NCI-H187 (cell line): ENCODE measurements at places on chromosomes 1 and 21.

- no peak for DNase-seq
Measured at GRCh38 chr1:8217011-8217711, 100.8 kb upstream of the SLC45A1 start.

DNA sequence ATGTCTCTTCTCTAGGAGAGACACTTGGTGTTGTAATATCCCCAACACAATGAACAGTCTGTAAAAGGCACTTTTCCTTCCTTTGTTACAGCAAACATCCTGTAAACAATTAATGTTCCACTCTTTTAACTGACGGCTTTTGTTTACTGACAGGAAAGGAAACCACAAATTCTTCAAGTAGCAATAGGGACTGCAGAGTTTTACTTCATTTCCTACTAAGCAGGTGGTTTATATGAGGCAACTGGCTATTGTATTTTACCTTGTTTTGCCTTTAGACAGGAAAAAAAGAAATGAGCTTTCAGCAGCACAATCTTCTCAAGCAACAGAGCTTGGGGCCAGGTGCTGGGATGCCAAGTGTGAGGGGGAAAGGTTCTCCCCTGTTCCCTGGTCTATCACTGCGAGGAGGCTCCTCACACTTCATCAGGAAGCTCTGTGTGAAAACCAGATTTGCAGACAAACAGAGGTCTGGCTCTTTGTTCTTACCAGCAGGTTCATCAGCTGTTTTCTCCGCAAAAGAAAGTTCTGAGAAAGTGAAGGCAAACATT lies 51.2 kb downstream of the SIPA1L2 start:
- no peak for DNase-seq

- DNase-seq = no peak
Measured at GRCh38 chr1:29171089-29171488, 10.6 kb downstream of the SRSF4 start.

- no peak for DNase-seq
Measured at GRCh38 chr1:28815533-28816185, 3.7 kb downstream of the OPRD1 start.

- no peak for DNase-seq
Measured at GRCh38 chr1:38074302-38074677, 27.7 kb upstream of the POU3F1 start.

DNA sequence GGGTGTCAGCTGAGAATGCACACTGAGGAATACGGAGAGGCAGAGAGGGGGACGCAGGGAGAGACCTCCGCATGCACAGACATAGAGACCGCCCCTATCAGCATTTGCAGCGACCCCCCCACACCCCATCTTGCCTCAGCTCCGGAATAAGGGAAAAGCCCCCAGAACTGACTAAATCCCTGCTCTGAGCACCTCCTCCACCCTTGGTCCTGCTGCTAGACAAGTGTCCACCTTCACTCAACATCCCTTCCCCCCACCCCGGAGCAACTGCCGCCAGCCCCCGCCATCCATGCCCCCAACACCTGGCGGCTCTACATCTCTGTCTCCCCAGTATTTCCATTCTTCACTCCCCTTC lies 769 bp downstream of the SV2A start:
- no peak for DNase-seq

- no peak for DNase-seq
Measured at GRCh38 chr1:56321150-56321490, 258.2 kb downstream of the PLPP3 start.

DNA sequence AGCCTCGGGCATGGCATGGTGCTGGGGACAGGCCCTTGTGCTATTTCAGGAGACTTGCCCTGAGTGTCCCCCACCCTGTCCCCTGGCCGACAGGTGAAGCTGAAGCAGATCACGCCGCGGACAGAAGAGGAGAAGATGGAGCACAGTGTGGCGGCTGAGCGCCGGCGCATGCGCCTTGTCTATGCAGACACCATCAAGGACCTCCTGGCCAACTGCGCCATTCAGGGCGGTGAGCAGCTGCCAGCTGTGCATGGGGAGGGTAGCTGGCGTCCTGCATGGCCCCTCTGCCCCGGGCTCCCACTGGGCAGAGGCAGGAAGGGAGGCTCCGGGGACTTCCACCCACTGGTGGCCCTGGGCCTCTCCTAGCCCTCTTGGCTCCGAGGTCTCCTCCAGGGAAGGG lies 28.9 kb downstream of the FAM151A start:
- DNase-seq = no peak

GRCh38 chr1:229271448-229272159 lies 693 bp downstream of the RAB4A start:
- no peak for DNase-seq

GRCh38 chr1:174949061-174949460 lies 50.7 kb upstream of the CACYBP start:
- DNase-seq = no peak

DNA sequence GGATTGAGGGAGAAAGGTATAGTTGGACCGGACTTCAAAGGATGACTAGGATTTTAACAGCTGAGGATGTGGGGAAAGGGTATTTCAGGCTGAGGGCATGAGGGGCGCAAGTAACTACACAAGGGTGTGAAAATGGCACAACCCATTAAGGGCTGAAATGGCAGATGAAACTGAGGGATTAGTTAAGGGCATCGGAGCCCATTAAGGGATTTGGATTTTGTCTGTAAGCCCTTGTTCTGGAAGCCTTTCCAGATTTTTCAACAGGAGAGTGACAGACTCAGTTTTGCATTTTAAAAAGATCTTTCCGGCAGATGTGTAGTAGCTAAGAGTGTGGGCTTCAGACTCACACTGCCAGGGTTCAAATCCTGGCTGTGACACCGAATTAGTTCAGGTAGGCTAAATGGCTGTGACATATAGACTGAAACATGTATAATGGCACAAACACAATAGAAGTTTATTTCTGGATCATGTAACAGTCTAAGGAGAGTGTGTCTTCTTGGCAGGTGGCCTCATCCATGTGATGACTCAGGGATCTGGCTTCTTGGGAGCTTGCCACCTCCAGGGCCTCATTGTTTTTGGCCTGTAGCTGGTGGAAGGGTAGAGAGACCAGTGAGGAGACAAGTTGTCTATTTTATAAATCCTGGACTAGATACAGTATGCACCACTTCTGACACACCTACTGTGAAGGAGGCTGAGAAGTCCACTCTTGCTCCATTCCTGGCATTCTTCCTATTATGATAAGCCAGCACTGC lies 49.6 kb downstream of the UBE2T start:
- DNase-seq = no peak

DNA sequence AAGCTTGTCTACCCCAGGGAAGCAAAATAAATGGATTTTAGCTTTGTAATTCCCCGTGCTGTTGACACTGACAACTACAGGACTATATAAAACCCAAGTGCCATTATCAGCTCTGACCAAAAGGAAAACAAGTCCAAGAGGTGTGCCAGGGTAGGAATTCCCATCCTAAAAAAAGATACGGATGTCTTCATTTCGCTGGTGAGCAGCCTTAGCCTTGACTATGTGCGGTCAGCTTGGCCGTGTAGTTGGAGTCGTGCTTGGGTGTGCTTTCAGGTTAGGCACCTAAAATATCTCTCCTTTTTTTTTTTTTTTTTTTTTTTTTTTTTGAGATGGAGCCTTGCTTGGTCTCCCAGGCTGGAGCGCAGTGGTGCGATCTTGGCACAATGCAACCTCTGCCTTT lies 28.9 kb upstream of the ACTN2 start:
- no peak for DNase-seq

GRCh38 chr1:94627771-94628498 lies 86.4 kb upstream of the F3 start:
- DNase-seq = no peak

DNA sequence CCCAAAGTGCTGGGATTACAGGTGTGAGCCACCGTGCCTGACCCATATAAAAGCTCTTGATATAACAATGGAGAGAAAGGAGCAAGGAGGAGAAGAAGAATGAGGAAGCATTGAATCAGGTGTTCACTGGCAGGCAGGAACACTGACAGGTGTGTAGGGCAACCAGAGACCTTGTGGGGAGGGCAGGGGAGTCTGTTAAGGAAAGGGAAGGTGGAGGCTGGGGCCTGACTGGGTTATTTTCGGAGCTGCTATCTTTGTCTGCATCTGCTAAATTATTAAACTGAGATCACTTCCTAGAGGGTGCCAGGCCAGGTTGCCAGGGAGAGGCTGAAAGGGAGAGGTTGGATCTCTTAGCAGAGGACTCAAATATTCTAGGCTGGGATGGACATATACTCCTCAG lies 6.8 kb upstream of the TRNP1 start:
- DNase-seq = no peak

- no peak for DNase-seq
Measured at GRCh38 chr1:198238121-198238520, 81.3 kb downstream of the NEK7 start.

- DNase-seq = no peak
Measured at GRCh38 chr1:235943581-235944114, 76.9 kb upstream of the LYST start.

- no peak for DNase-seq
Measured at GRCh38 chr1:179001451-179001850, 24.2 kb upstream of the FAM20B start.
